CD4-positive, alpha-beta T cell treated with Interleukin-17A for 1 hour (primary cell): ENCODE measurements at places on chromosomes 6 and 20.
A peak's percentile ranks its signal among the peaks of the same experiment; 100 is the strongest.

DNA sequence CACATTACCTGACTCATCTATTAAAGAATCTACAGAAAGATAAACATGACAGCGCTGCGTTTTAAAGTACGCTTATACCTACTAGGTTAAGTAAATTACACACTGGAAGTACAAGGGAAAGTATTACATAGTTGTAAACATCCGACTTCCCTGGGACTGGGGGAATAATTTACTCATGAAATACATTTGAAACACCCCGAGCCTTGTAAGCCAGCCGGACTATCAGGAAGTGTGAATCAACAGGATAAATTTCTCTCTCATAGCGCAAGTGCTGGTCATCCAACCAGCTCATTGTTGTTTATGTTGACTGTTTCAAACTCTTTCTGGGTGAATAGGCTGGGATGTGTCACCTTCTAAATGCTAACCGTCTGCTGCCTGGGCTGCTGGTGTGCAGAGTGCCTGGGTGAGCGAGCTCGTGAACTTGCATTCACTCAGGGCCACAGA lies 4.9 kb downstream of the BMP6 start:
- DNase-seq = no peak

- no peak for DNase-seq
These were observed 54.2 kb downstream of the KLHL31 start for GRCh38 chr6:53611342-53611741.

GRCh38 chr6:71187141-71187540 lies 101.5 kb upstream of the OGFRL1 start:
- DNase-seq = no peak

- no peak for DNase-seq
These were observed 147.6 kb upstream of the FAM83B start for GRCh38 chr6:54698974-54699373.

GRCh38 chr6:101296169-101296960 lies 97.1 kb upstream of the GRIK2 start:
- DNase-seq = no peak

GRCh38 chr6:7991536-7991935 lies 72.7 kb downstream of the BLOC1S5 start:
- DNase-seq = no peak

GRCh38 chr20:18712131-18712530 lies 101.5 kb upstream of the SCP2D1 start:
- DNase-seq = no peak

DNA sequence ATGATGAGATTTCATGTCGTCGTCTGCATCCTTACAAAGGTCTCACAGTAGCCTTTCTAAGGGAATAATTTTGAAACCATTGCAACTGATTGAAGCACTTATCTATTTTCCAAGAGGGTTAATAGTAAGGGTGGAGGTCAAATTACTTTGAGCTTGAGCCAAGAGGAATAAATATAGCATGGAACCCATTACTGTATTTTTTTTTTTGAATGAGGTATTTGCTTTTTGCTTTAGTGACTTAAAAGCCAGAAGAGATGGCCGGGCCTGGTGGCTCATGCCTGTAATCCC lies 78.3 kb downstream of the SCAND1 start:
- no peak for DNase-seq

DNA sequence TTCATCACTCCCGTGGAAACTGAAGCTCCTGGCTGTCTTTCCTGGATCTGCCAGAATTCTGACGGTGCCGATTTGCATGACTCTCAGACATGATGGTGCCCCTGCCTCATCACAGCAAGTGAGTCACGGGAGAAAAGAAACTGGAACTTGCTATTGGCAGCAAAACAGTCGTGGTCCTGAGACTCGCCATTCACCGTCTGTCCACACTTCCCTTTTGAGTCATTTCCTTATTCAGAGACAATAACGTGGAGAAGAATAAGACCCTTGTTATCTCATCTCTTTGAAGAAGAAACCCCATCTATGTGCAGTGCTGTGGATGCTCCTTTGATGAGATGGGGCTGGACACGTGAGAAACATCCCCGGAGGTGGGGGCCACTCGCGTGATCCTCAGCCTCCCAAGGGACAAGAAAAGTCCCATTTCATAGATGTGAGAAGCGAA lies 4.2 kb downstream of the GPR31 start:
- DNase-seq = peak; percentile 26

DNA sequence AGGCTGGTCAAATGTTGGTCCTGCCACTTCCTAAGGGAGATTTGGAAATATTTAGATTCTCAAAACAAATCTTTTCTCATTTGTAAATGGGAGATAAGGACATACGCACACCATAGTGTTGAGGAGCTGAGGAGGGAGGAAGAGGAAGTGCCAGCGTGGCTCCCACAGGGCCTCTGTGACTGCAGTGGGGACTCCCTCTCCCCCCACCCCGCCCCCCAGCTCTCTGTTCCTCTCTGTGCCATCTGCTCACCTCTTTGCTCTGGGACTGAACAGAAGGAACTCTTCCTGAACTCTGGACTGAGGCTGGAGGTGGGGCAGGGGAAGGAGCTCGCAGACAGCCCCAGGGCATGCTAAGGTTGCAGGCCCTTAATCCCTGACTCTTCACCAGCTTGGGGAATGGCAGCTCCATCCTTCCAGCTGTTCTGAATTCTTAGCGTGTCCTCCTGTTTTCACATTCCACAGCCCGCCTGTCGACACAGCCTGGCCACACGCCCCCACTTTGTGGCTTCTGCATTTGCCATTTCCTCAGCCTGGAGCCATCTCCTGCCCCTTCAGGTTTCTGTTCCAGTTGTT lies 11.4 kb downstream of the DDX27 start:
- DNase-seq = no peak

DNA sequence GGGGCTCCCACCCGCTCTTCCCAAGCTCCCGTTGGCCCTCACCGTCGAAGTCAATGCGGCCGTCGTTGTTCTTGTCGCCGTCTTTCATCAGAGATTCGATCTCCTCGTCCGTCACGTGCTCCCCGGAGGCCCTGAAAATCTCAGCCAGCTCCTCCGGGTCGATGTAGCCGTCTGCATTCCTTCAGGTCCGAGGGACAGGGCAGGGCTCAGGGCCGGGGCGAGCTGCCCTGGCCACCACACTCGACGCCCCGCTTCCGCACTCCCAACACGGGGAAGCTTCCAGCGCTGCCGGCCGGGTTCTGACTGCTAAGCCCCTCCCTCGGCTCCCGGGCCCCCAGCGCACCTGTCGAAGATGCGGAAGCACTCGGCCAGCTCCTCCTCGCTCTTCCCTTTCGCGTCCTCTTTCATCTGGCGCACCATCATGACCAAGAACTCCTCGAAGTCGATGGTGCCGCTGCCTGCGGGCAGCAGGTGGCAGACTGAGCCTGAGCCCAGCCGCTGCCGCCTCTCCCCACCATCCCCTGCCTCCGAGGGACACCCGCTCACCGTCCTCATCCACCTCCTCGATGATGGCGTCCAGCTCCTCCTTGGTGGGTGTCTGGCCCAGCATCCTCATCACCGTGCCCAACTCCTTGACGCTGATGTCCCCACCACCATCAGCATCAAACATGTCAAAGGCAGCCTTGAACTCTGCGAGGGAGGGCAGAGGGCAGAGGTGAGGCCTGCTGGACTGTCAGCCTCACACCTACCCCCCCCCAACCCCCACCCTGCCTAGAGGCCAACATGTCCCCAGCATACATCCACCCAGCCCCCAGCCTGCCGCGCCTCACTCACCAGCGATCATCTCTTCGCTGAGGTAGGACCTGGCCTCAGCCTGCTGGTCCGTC lies 2.9 kb downstream of the TNNC2 start:
- peak; percentile 60 for DNase-seq

GRCh38 chr6:31353384-31353945 lies 3.5 kb downstream of the HLA-B start:
- peak; percentile 40 for DNase-seq

DNA sequence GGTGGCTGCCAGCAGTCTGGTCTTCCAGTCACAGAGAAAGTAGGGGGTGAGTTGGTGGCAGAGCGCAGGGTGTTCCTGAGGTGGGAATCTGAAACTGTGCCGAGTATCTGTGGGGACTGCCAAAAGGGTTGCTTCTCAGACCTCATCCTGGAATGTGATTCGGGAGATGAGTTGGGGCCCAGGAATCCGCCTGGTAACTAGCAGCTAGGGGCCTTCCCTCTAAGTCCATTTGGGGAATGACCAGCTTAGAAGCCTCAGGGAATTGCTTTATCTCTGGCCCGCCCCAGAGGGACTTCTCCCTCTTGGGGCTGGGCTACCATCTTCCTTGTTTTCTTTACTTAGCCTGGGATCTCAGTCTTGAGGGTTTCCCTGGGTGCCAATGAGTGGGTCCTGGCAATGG lies 49.6 kb downstream of the MOCS1 start:
- DNase-seq = no peak

- no peak for DNase-seq
These were observed 13.2 kb upstream of the NEDD9 start for GRCh38 chr6:11245381-11246256.

GRCh38 chr6:19322691-19323485 lies 514.3 kb upstream of the ID4 start:
- DNase-seq = no peak

GRCh38 chr20:44157061-44157460 lies 29.9 kb downstream of the JPH2 start:
- no peak for DNase-seq

DNA sequence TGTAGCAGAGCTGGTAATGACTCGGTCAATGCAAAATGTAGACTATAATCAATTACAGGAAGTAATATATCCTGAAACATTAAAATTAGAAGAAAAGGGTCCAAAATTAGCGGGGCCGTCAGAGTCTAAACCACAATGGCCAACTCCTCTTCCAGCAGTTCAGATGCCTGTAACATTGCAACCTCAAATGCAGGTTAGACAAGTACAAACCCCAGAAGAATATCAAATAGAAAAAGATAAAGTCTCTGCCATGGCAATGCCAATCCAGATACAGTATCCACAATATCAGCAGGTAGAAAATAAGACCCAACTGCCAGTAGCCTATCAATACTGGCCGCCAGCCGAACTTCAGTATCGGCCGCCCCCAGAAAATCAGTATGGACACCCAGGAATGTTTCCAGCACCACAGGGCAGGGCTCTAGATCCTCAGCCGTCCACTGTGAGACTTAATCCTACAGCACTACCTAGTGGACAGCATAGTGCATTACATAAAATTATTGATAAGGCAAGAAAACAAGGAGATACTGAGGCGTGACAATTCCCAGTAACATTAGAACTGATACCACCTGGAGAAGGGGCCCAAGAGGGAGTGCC lies 158.4 kb downstream of the GPX5 start:
- peak; percentile 52 for DNase-seq

GRCh38 chr6:33770124-33770832 lies 18.7 kb downstream of the LEMD2 start:
- no peak for DNase-seq

- DNase-seq = no peak
These were observed 52.8 kb downstream of the MAP3K4 start for GRCh38 chr6:161044335-161044734.

GRCh38 chr6:4637691-4638433 lies 138.3 kb upstream of the CDYL start:
- DNase-seq = no peak

DNA sequence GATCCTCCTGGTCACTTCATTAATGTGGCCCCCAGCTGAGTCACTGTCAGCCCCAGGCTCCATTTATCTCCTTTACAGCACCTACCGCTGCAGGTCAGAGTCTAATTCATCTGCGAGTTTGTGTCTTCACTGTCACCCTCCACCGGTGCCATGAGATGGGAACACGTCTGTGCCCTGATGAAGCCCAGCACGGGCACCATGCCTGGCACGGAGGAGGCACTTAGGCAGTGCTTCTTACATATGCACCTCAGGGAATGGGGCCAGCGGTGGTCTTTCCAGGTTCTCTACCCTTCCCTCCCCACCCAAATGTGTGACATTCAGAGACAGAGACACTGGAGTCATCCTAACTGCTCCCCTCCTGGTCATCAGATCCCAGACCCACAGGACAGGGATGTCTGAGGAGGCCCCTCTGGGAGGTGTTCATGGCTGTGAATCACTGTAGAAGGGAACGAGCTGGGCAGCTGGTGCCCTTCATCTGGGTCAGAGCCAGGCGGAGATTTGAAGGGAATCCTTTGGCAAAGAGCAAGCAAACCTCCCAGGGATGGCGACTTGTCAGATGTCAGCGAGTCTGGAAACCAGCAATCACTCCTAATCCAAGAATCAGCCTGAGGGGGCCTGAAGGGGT lies 364.6 kb downstream of the PREX1 start:
- DNase-seq = no peak

GRCh38 chr20:35776513-35777101 lies 4.8 kb downstream of the PHF20 start:
- no peak for DNase-seq

GRCh38 chr6:125477844-125478243 lies 176.1 kb upstream of the HDDC2 start:
- DNase-seq = no peak

GRCh38 chr6:84078335-84078734 lies 44.8 kb downstream of the MRAP2 start:
- DNase-seq = no peak

- DNase-seq = no peak
These were observed 139.9 kb upstream of the PRND start for GRCh38 chr20:4581838-4582237.

DNA sequence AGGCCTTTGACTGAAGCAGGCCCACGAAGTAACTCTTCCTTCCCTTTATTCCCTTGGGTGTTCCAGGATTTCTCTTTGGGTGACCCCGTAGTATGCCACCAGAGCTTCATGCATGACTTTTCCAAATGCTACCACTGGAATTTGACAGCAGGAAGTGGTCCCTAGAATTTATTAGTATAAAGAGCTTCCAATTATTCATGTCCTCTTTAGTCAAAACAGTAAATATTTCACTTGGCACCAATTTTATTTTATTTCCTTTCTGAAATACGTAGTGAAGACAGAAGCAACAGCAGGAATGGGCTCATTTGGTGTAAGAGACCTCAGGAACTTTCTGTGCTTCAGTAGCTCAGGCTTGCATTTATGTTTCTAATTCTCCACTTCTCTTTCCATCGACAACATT lies 151.3 kb downstream of the LCA5 start:
- no peak for DNase-seq

GRCh38 chr6:6645261-6645917 lies 56.9 kb downstream of the LY86 start:
- no peak for DNase-seq

DNA sequence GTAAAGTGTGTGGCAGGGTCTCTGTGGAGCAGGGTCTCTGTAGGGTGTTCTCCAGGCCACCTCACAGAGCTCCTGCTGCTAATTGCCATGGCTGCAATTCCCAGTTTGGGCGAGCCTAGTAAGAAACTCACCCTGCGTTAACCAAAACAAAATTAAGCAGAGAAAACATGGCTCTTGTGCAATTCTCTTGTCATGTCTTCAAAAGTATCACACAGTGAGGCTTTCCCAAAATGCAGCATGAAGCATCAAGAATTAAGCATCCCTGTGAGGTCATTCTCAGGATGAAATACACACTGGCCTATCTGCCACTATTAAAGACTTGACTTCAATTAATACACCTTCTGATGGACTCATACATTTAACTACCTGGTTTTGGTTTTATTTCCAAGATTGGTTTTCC lies 72.8 kb downstream of the KIF13A start:
- no peak for DNase-seq

DNA sequence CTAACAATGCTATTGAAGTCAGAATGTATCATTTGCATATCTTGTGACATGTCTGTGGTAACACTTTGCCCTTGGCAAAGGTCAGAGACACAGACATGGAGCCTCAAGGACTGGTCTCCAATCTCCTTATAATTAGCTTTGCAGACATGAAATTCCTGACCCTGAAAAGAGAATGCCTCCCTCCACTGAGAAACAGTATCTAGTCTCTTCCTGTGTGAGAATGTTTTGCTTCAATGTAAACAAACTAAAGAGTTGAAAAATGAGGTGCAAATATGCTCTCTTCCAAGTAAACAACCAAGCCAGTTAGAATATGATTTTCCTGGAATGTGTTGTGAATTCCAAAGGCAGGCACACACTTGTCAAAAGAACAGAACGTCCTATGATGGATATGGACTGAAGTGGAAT lies 407.1 kb upstream of the MARCKS start:
- DNase-seq = no peak
